ENCODE measurements at places on chromosomes 3 and 15. TPM values are rescaled to one million over a fixed set of nuclear protein-coding genes. Genes with fewer than 3 reads are reported as not detected.

The CCR5 gene
- 1.9 TPM for total RNA-seq

The ATP10A gene
- total RNA-seq = 2.7 TPM

The CCR2 gene
- 3.4 TPM for total RNA-seq

The GPR62 gene
- not detected for total RNA-seq

The SPTSSB gene
- 1.9 TPM for total RNA-seq

The GNAT1 gene
- not detected for total RNA-seq

The ZNF860 gene
- 0.70 TPM for total RNA-seq

The OGG1 gene
- 33.0 TPM for total RNA-seq

The CA12 gene
- total RNA-seq = 213 TPM

The APEH gene
- total RNA-seq = 176 TPM

The HHATL gene
- not detected for total RNA-seq

The CYP11A1 gene
- total RNA-seq = 0.52 TPM

The TRPM1 gene
- not detected for total RNA-seq

The LRRC15 gene
- 1.8 TPM for total RNA-seq

The GOLGA8J gene
- 0.29 TPM for total RNA-seq

The PLA2G4E gene
- 0.09 TPM for total RNA-seq

The SYNPR gene
- total RNA-seq = not detected

The CISH gene
- 12.7 TPM for total RNA-seq

The TTLL13 gene
- total RNA-seq = 0.34 TPM

The STRA6 gene
- not detected for total RNA-seq

The SLC28A1 gene
- not detected for total RNA-seq

The GNB4 gene
- total RNA-seq = 9.0 TPM

The C2CD4A gene
- total RNA-seq = 0.28 TPM

The SPCS1 gene
- 105 TPM for total RNA-seq

The SLC9C1 gene
- 0.51 TPM for total RNA-seq

The SLCO3A1 gene
- total RNA-seq = 14.3 TPM

The CACNA2D3 gene
- 0.55 TPM for total RNA-seq

The HDGFL3 gene
- 7.3 TPM for total RNA-seq
